Renal cortical epithelial cell (primary cell): ENCODE measurements at places on chromosomes 2 and 18. TPM values are rescaled to one million over a fixed set of nuclear protein-coding genes. Genes with fewer than 3 reads are reported as not detected.

DNA sequence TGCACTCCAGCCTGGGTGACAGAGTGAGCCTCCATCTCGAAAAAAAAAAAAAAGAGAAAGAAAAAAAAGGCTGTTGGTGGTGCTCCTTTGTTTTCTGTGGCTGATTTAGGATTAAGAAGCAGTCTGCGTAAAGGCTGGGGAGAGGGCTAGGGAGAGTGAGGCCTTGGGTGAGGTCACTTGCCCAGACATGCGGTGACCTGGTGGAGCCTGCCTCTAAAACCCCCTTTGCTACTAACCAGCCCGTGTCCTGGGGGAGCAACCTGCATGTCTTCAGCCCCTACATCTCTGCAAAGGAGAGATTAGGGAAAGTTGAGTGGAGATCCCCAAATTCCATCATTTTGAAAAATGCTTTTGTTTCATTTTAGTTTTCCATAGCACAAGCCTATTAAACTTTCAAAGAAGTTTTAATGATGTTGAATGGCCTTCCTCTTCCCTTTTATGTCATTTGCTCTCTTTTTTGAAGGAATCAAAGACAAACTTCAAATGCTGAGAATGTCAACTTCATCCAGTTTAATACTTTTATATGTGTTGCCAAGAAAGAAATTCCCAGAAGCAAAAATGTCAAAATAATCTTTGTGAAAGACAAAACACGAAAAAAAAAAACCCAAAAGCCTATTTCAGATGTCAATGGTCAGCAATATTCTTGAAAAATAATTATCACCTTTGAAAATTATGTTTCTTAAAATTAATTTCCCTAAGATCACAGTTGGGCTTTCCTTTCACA is 38.9 kb upstream of the RALBP1 start:
- DNase-seq, result no peak

- DNase-seq, result no peak
Observed at GRCh38 chr2:196887431-196887830, 39.1 kb downstream of the PGAP1 start.

DNA sequence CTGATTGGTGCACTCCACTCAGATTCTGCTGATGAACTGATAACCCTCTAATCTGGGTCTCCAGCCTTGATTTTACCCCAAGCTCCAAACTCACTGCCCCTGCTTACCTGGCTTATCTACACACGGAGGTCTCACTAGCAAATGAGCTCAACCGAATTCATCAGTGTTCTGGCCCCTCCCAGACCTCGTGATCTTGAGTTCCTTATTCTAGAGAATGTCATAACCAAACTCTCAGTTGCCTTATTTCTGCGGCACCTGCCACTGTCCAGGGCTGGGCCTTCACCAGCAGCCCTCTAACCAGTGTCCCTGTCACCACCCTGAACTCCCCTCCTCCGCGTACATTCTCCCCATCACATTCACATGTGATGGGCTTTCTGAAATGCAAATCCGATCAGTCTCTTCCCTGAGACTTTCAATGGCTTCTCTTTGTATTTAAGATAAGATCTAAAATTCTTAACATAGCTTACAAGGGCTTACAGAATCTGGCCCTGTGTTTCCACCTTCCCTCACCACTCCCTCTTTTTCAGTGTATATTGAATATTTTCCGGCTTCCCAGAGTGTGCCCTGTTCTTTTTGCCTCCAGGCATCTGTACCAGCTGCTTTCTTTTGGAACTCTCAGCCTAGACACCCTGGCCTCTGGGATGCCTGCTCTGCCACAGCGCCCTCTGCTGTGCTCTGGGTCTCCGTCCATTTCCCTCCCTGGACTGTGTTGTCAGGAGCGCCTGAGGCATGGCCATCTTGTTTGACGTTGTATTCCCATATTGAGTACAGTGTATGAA is 31.1 kb downstream of the NAB1 start:
- no peak for DNase-seq

- no peak for DNase-seq
Observed at GRCh38 chr2:36300697-36301096, 54.9 kb upstream of the CRIM1 start.

DNA sequence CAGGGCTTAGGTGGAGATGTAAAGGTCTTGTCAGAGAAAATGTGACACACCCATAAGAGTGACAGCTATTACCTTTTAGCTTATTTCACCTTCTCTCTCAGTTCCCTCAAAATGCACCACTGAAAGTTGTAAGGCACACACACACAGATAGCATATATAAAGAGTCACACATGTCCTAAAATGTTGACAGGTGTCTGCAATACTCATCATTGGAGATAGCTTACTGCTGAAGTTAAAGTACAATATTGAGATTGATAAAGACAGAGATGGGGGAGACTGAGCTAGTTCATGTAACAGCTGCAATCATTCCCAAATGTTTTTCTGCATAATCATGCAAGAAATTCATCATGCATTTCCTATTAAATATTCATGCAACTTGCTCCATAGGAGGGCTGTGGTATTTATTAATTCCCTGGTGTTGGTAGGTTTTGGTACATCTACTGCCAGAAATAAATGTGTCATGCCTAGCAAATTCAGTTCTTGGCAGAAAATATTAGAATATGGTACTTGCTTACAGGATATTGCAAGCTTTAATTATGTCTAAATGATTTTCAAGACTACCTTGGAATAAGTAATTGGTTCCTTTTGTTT is 118.8 kb upstream of the RBMS1 start:
- DNase-seq, result no peak

DNA sequence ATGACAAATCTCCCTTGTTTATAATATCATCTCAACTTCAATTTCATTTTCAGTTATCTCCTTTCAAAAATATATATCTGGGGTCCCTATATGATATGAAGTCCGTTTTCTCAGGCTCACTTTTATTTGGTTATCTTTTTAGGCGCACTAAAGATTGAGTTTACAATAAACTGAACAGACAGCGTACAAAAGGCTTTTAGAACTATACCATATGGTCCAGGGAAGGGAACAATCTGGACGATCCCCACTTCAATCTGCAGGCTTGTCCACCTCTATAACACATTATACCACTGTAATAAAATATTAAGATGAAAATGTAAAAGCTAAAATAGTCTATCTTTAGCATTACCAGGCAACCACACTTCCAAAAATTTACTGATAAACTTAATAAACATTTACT is 289.9 kb downstream of the ZEB2 start:
- no peak for DNase-seq

DNA sequence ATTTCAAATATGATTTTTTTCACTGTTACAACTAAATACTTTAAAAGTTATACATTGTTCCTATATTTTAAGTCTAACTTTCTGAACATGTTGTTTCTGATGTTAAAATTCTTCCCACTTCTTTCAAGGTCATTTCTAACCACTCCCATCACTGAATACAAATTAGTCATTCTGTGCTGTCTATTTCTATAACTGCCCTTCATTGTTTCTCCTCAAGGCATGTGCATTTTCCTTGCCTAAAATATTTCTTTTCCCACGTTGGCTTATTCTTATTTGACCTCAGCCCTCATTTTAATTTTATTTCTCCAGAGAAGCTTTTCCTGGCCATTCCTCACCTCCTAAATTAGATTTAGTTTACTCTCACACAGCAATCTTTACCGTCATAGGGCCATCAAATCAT is 198.9 kb upstream of the GULP1 start:
- no peak for DNase-seq

- no peak for DNase-seq
Observed at GRCh38 chr18:12091538-12092141, 2.0 kb upstream of the ANKRD62 start.

GRCh38 chr2:155766342-155767115 is 566.0 kb downstream of the NR4A2 start:
- no peak for DNase-seq

DNA sequence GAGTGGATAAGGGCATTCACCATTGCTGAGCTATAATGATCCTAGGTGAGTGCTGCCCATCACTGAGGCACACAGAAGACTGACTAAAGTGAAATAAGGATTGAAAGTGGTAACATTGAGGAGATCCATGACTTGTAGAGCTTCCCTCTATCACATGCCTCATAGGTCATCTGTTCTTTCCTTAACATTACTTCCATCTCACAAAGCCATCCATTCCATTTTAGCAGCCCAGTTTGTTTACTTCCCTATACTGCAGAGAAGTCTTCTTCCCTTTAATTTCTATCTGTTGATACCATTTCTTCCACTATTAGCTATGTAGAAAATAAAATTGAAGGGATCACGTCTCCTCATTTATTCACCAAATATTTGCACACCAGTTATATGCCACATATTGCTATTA is 32.1 kb downstream of the ME2 start:
- no peak for DNase-seq

Gene MEP1B
- total RNA-seq, result not detected in 2 replicates

Gene CABLES1
- total RNA-seq, result 4.7 and 7.7 TPM in 2 replicates

Gene WIPF1
- 3.0 and 8.6 TPM in 2 replicates for total RNA-seq

Gene POTEF
- total RNA-seq, result not detected in 2 replicates

Gene LHCGR
- not detected in 2 replicates for total RNA-seq

Gene TAF4B
- total RNA-seq, result 6.8 and 8.2 TPM in 2 replicates
